T1000 (cell line): ENCODE measurements at places on chromosomes 4 and X.

GRCh38 chrX:119735467-119735866 is 22.9 kb upstream of the SOWAHD start:
- DNase-seq, result no peak

DNA sequence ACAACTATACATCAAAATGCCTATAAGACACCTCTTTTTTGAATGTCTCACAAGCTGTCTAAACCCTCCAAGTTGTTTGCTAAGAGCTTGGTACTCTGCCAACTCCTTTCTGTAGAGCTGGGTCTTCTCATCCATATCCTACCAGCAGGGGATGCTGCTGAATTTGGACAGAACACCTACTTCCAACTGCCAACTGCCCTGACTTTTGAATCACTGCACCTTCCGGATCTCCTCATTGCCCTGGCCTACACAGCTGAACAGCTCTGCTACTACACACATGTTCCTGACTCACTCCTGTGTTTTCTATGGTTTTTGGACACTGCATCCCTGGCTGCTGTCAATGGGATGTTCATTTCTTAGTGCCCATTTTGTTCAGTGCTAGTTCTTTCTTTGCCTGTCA is 18.7 kb downstream of the FAM184B start:
- DNase-seq, result no peak

GRCh38 chr4:1413687-1414479 is 7.6 kb upstream of the NKX1-1 start:
- no peak for DNase-seq

- DNase-seq, result no peak
Observed at GRCh38 chr4:15855804-15856475, 77.8 kb downstream of the CD38 start.

- no peak for DNase-seq
Observed at GRCh38 chr4:40363382-40363920, 28.3 kb downstream of the CHRNA9 start.

- no peak for DNase-seq
Observed at GRCh38 chrX:154000051-154000450, 19.7 kb downstream of the IRAK1 start.

- DNase-seq, result no peak
Observed at GRCh38 chr4:8539661-8540060, 40.5 kb upstream of the GPR78 start.

DNA sequence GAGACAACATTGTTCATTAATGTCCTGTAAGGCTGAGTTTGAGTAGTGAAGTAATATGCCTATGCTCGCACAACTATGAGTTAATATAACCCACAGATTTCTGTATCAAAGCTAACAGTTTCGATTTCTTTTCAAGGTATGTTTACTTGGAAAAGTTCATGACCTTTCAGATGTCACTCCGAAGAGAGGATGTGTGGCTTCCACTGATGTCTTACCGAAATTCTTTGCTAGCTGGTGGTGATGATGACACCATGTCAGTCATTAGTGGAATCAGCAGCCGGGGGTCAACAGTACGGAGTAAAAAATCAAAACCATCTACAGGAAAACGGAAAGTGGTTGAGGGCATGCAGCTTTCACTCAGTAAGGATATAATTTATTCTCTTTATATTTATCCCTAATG is 124.9 kb downstream of the STAG2 start:
- DNase-seq, result no peak

DNA sequence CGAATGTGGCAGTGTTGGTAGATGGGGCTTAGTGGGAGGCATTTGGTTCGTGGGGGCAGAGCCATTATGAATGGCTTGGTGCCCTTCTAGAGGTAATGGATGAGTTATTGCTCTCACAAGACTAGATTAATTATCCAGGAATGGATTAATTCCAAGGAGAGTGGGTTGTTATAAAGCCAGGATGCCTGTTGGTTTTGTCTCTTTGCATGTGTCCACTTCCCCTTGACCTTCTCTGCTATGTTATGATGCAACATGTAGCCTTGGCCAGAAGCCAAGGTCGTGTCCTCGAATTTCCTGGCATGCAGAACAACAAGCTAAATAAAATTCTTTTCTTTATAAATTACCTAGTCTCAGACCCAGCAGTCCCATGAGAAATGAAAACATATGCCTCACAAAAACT is 111.2 kb upstream of the PLS3 start:
- no peak for DNase-seq

DNA sequence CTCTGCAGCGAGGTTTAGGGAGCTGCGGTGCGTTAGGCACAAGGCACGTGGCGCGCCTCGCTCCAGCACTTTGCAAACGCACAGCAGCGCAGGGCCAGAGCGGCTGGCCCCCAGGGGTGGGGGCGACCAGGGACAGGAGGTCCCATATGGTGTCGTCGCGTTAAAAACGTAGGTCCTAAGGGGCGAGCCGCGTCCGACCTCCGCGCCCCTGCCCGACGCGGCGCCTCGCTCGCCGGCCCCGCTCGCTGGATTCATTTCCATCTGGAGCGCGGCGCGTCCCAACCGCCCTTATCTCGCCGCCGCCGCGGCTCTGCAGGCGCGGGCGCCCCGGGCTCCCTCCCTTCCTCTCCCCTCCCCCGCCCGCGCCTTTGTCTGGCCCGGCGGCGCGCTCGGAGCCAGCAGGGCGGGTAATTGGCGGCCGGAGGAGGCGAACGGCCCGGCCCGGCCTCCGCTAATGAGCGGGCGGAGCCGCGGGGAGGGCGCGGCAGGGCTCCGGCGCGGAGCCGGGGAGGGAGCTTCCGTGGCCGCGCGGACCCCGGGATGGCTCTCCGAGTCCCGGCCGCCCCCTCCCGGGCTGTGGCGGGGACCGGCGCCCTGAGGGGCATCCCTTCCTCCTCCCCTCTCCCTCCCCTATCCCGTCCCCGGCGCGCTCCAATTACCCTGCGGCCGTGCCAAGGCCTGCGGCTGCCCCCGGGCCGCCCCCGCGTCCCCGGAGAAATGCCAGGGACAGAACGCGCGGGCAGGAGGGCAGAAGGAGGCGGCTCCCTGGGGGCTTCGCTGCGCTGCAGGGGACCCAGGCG is 409.0 kb downstream of the BCOR start:
- DNase-seq, result no peak

DNA sequence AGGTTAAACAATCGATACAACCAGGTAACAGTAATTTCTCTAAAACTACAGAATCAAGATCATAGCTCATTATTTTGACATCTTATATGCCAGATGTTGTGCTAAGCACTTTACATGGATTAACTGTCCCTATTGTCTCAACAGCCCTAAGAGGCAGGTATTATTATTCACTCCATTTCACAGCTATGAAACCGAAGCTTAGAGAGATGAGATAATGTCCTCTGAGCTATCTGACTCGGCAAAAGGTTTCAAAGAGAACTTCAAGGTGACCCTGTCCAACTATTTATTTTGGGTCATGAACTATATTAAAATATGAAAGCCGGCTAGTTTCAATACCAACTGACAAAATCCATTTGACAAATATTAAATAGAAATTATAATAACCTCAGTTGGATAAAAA is 10.3 kb downstream of the SLC25A5 start:
- DNase-seq, result no peak

GRCh38 chr4:79638735-79639134 is 230.7 kb upstream of the GK2 start:
- no peak for DNase-seq
